ENCODE measurements at places on chromosomes 13 and 19. TPM values are rescaled to one million over a fixed set of nuclear protein-coding genes. Genes with fewer than 3 reads are reported as not detected.
A peak's percentile ranks its signal among the peaks of the same experiment; 100 is the strongest.

DNA sequence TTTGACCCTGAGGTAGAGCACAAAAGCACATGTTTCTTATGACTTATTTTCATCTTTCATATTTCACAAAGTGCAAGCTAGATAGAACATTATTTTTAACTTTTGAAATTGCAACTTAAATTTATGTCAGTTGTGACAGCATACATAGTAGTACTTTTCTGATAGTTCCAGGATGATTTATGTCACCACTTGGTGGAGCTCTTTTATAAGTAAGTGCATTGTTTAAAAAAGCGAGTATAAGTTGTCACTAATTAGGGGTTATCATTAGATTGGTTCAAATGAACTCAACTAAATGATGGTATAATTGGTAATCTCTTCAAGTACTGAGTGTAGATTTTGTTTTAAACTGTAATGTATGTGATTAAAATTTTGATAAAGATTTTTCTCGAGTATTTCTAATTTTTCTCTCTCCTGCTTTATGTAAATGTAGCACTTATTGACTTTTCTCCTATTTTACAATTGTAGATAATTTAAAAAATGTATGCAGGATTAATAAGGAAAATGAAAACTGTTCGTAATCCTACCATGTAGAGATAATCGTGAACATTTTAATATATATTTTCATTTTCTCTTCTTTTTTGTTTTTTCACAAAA lies 31.1 kb downstream of the RB1 start:
- H3K36me3 ChIP-seq: no peaks in the 10 kb centered on the region
- no peak overlapping the region for H3K4me3 ChIP-seq
- no peaks in the 10 kb centered on the region for H3K27me3 ChIP-seq
- H3K27ac ChIP-seq: no peak overlapping the region
- peak; percentile 71 for DNase-seq
- H3K4me1 ChIP-seq: no peaks in the 10 kb centered on the region

- DNase-seq: peak; percentile 67
- peak overlapping the region; percentile 76 for H3K27ac ChIP-seq
- H3K4me3 ChIP-seq: no peak overlapping the region
Measured at GRCh38 chr19:2627855-2628254, 74.6 kb downstream of the GNG7 start.

DNA sequence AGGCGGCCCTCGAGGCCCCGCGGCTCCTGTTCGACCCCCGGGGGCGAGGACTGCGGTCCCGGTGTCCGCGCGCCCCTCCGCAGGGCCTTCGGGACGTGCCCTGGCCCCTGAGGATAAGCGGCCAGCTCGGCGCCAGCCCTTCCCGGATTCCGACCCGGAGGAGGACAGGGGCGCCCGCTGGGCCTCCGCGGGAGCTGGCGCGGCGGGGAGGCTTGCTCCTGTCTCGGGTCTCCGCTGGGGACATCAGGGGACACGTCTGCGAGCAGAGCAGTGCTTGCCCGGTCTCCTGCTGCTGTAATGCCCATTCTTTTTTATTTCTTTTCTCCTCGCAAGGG lies 829 bp downstream of the B3GLCT start:
- peak overlapping the region; percentile 68 for H3K4me3 ChIP-seq
- peak; percentile 23 for DNase-seq
- no peaks in the 10 kb centered on the region for H3K36me3 ChIP-seq

- no peak for DNase-seq
- no peaks in the 10 kb centered on the region for H3K4me1 ChIP-seq
- no peak overlapping the region for H3K4me3 ChIP-seq
- no peaks in the 10 kb centered on the region for H3K36me3 ChIP-seq
- H3K27me3 ChIP-seq: no peaks in the 10 kb centered on the region
- H3K27ac ChIP-seq: no peak overlapping the region
Measured at GRCh38 chr19:18091217-18091608, 4.5 kb upstream of the IL12RB1 start.

- H3K4me3 ChIP-seq: peak within 1 kb of the TSS; percentile 81
- H3K36me3 ChIP-seq: no peaks in the 10 kb centered on the region
- H3K27me3 ChIP-seq: no peaks in the 10 kb centered on the region
- H3K4me1 ChIP-seq: no peaks in the 10 kb centered on the region
Measured at GRCh38 chr19:12064590-12065538, at the start of gene ZNF844. Gene ZNF844 (plus strand): TSS chr19:12064731. CDS start chr19:12064874, 143 bp downstream.

DNA sequence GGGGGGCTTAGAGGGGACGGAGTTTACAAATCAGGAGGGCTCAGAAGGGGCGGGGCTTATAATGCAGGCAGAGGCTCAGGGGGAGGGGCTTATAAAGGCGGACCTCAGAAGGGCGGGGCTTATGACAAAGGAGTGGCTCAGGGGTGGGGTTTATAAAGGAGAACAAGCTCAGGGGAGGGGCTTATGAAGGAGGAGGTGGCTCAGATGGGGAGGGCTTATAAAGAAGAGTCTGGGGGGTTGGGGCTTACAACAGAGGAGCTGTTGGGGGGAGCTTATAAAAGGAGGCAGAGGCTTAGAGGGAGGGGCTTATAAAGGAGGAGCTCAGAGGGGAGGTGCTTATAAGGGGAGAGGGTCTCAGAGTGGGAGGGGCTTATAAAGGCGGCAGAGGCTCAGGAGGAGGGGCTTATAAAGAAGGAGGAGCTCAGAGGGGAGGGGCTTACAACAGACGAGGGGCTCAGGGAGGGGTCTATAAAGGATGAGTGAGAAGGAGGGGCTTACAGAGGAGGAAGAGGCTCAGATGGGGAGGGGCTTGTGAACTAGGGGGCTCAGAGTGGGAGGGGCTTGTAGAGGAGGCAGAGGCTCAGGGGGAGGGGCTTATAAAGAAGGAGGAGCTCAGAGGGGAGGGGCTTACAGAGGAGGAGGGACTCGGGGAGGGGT lies 1.0 kb downstream of the SMIM24 start:
- no peaks in the 10 kb centered on the region for H3K4me1 ChIP-seq
- H3K36me3 ChIP-seq: no peaks in the 10 kb centered on the region
- H3K27ac ChIP-seq: no peak overlapping the region
- peaks cover 12% of the 10 kb centered on the region for H3K27me3 ChIP-seq

- H3K4me3 ChIP-seq: peak overlapping the region; percentile 15
- no peaks in the 10 kb centered on the region for H3K4me1 ChIP-seq
- H3K27ac ChIP-seq: peak overlapping the region; percentile 54
Measured at GRCh38 chr19:34667349-34668076, 9.4 kb downstream of the SCGB2B2 start.

ZNF90 gene
- 2.8 TPM for total RNA-seq

SSC5D gene
- 19.3 TPM for total RNA-seq

TBXA2R gene
- total RNA-seq: 0.77 TPM

PLPPR3 gene
- total RNA-seq: 2.5 TPM
